Mucosa of descending colon (tissue), 3 donors: ENCODE measurements at places on chromosomes 1 and 21.
A peak's percentile ranks its signal among the peaks of the same experiment; 100 is the strongest.

GRCh38 chr1:9946315-9946714 lies 3.0 kb downstream of the NMNAT1 start:
- no peak for DNase-seq

DNA sequence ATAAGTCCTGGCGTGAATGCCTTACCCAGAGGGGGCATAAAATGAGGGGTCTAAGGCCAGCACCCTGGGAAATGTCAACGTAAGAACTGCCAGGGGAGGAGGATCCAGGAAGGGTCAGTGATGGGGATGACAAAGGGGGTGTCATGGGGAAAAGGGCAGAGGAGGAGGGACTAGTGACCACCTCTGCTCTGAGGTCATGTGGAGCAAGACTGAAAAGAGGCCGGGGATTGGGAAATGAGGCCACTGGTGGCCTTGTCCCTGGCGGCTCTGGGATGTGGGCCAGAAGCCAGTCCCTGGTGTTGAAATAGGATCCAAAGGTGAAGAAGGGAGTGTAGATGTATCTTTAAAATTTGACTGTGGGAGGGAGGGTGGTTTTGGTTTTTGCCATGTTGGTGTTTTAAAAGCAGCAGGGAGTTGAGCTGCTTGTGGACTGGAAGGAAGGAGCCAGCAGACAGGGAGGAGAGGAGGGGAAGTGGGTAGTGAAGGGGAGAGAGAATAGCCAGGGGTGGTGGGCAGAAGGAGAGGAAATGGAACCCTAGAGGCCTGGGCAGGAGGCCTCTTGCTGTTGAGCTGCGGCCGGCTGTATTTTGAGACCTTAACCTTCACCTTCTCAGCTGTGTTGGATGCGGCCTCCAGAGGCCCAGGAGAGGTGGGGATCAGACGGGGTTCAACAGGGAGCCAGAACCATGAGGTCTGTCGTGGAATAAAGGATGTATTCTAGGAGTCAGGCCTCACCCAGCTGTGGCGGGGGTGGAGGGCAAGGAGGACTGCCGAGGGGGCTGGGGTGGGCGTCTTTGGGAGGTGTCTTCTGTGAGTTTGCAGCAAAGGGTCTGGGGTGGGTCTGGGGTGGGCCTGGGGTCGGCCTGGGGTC lies 92.5 kb downstream of the DHRS3 start:
- peak; percentile 67 for DNase-seq

GRCh38 chr1:95168028-95168427 lies 50.9 kb downstream of the TLCD4 start:
- no peak for DNase-seq

DNA sequence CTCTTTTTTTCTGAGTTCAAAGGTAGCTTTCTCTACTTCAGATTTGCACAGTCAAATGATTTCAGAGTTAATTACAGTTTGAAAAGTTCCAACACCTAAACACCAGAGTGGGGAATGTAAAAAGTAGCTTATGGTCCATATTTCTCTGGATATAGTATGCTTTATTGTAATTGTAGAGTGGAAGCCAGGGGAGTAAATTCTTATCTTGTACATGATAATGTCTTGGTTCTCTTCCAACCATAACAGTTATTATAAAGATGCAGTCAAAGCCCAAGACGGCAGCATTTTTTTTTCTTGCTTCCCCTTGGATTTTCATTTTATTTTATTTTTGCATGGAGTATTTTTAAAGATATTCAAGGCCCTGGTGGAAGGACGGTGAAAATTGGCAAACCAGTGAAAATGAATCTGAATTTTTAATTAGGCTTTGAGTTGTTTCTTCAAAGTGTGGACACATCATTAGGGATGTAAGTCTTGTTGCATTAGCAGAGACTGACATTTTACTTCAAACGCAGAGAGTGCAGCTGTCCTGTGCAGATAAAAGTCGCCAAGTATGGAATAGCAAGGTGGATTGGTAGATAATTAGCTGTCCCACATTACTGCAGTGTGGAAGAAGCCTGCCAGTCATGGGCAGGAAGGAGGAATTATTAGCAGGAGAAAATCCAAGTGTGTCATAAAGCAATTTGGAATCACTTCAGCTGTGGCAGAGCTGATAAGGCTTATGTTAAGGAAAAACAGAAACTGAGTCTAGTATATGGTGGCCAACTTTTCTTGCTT lies 11.3 kb downstream of the CACHD1 start:
- no peak for DNase-seq

- DNase-seq = no peak
Observed at GRCh38 chr1:166083887-166084286, 82.9 kb downstream of the FAM78B start.

DNA sequence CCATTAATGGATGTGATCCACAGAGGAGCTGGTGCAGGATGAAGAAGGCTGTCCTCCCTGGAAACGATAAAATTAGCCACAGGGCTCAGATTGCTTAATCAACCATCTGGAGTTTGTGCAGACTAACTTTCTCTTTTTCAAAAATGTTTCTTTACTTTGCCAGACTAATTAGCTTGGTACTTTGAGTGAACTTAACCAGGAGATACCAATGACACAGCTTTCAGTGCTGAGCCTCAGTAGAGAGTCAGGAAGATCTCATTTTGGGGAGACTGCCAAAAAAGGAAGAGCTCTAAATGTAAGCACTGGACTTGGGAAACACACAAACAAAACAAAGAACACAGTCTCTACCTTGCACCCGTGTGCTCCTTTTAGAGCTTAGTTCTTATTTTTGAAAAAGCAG lies 248.1 kb upstream of the DEPDC1 start:
- no peak for DNase-seq

- DNase-seq = no peak
Observed at GRCh38 chr1:150233359-150234308, 2.3 kb downstream of the ANP32E start.

GRCh38 chr1:235958021-235958420 lies 91.3 kb upstream of the LYST start:
- no peak for DNase-seq

GRCh38 chr1:14442669-14443068 lies 155.8 kb upstream of the KAZN start:
- DNase-seq = no peak

DNA sequence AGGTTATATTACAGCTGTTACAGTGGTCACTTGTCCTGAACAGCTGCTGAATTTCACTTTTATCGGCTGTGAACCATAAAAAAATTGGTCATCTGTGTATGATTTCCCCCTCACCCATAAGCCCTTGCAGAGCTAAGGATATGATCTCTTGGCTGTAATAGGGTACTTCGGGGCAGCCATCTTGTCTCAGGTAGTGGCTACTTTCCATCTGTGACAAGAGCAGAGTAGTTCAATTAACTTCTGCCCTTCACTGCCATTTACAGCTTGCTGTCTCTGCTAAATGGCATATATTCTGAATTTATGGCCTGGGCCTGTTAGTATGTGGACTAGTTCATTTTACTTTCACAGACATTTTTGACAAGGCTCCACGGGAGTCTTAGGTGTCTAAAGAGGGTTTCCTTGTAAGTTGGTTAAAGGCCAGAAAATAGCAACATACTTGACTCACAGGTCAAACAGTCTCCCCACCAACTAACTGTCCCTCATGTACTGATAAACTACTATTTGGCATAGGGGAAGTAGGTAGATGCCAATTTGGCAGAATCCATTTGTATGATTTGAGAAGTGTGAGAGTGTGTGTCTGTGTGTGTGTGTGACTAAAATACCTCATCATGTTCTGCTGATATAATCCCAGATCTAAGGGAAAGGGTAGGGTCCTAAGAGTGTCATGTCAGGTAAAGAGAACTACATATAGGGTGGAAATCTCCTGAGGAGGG lies 151.6 kb downstream of the KCTD3 start:
- DNase-seq = no peak

DNA sequence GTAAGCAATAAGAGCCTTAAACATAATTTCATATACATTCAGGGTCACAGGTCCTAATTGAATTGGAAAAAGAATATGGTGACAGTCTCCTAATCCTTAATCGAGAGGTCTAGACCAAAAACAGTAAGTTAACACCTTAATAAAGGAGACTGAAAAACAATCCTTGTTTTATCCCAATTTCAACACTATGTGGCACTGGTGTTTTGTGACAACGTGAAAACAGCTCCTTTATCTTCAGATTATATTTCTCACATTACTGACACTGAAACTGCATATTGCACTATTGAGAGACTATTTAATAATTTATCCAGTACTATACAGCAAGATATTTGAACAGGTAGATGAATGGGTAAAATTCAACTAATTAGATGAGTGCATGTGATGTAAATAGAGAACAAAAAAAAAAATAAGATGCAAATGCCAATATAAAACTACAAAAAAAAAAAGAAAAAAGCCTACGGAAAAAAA lies 34.1 kb downstream of the TP53BP2 start:
- DNase-seq = no peak

- DNase-seq = no peak
Observed at GRCh38 chr21:15928196-15928595, 198.4 kb downstream of the USP25 start.

GRCh38 chr1:229192853-229193252 lies 78.1 kb upstream of the RAB4A start:
- DNase-seq = no peak

DNA sequence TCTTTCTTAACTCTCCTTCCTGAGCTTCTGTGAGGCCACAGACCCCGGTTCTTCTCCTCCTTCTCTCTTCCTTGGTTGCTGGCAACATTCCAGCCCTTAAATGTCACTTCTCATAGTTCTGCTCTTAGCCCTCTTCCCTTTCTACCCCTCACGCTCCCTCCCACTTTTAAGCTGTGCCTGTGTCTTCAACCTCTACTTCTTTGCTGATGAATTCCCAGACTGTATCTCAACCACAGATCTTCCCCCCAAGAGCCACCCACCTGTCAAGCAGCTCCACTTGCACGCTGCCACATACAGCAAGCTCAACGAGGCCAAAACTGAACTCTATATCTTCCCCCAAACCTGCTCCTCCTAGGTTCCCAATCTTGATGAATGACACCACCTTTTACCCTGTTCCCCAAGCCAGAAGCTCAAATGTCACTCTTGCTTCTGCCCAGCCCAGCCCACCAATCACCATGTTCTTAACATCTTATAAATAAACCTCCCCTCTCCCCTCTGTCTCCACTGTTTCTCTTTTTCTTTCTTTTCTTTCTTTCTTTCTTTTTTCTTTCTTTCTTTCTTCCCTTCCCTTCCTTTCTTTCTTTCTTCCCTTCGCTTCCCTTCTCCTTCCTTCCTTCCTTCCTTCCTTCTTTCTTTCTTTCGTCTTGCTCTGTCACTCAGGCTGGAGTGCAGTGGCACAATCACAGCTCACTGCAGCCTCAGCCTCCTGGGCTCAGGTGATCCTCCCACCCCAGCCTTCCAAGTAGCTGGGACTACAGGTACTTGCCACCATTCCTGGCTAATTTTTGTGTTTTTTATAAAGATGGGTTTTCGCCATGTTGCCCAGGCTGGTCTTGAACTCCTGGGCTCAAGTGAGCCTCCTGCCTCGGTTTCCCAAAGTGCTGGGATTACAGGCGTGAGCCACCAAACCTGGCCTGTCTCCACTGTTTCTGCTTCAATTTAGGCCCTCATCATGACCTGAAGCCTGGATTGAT lies 19.8 kb upstream of the PTP4A2 start:
- DNase-seq = no peak

- DNase-seq = no peak
Observed at GRCh38 chr1:115332813-115333608, 5.0 kb downstream of the NGF start.

DNA sequence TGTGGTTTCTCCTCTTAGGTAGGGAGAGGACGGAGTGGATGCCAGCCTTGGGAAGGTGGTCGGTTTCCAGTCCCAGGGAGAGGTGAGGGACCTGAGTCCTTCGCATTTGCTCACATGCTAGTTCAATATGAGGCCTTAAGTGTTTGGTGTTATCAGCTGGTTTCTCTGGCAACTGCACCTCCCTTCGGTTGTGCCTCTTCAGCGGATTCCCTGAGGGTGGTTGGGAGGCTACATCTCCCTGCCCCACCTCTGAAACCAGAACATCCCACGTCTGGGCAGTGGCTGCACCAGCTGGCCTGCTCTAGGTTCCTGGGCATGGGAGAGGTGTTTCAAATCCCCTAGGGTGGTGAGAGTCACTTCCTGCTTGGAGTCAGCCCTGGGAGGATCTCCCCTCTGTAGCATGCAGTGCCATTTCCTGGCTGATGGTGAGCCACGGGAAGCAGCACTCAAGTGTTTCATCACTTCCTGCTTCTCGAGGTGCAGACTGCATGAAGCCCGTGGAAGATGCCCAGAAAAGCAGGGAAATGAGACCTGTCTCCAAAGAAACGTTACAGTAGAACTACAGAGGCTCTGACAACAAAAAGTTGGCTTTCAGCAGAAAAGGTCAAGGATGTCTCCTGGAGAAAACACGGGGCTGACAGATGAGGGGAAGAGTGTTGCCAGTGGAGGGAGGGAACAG lies 4.5 kb downstream of the TMEM125 start:
- DNase-seq = no peak

GRCh38 chr21:45365608-45366241 lies 39.2 kb upstream of the COL18A1 start:
- DNase-seq = peak; percentile 38

- DNase-seq = no peak
Observed at GRCh38 chr1:113835686-113836290, 23.5 kb upstream of the RSBN1 start.

DNA sequence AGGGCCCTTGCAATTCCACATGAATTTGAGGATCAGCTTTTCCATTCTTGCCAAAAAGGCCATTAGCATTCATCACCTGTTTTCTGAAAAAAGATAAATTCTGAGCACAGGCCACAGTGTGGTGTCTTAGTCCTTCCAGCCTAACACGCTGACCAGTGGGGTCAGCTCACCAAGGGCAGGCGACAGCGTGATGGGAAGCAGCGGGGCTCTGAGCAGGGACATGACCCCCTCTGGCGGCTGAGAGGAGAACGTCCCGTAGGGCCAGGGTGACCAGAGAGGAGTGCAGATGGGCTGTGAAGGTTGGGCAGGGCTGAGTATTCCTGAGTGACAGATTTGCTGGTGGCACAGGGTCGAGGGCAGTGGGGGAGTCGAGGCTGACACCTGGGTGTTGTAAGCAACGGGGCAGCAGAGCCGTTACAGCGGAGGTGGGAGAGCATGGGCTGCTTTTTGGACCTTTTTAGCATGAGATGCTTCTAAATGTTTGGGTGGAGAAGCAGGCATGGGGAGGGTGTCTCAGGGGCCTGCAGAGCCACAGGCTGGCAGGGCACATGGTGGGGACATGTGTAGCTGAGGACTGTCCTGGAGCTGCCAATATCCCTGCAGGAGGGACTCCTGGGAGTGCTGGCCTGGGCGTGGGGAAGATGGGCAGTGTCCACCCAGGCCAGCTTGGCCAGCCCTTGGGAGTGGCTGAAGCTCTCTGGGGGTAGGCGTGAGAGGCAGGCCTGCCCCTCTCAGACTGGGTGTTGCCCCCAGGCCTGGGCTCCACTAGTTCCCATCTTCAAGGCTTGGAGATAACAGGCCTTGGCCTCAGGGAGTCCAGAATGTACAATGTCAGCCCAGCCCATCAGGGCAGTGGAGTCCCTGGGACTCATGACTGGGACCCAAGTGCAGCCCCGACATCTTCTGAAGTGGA lies 8.6 kb upstream of the CALML6 start:
- peak; percentile 87 for DNase-seq
